Left ventricle myocardium inferior (tissue), 1 donor: ENCODE measurements at places on chromosomes 13 and 19. TPM values are rescaled to one million over a fixed set of nuclear protein-coding genes. Genes with fewer than 3 reads are reported as not detected.

DNA sequence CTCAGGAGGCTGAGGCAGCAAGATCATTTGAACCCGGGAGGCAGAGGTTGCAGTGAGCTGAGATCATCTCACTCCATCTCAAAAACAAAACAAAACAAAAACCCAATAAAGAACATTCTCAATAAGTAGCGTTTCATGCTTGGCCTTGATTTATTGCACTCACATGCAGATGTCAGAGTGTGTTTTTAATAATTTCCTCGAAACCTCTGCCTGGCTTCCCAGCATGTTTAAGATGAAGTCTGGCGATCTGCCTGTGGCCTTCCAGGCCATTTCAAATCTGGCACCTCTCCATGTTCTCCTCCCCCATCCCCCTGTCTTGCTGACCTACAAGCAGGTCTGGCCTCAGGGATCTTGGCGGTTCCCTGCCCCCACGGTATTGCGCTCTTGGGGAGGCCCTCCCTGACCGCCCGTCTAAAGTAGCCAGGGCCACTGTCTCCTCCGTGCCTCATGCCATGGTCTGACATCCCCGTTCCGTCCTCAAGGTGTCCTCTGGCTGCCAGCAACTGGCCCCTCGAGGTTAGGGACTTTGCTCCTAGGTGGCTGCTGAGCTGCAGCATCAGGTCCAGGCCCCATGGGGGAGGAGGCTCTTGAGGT is 1.6 kb downstream of the WDR88 start:
- no peak for DNase-seq
- peaks cover 22% of the 10 kb centered on the region for H3K36me3 ChIP-seq

DNA sequence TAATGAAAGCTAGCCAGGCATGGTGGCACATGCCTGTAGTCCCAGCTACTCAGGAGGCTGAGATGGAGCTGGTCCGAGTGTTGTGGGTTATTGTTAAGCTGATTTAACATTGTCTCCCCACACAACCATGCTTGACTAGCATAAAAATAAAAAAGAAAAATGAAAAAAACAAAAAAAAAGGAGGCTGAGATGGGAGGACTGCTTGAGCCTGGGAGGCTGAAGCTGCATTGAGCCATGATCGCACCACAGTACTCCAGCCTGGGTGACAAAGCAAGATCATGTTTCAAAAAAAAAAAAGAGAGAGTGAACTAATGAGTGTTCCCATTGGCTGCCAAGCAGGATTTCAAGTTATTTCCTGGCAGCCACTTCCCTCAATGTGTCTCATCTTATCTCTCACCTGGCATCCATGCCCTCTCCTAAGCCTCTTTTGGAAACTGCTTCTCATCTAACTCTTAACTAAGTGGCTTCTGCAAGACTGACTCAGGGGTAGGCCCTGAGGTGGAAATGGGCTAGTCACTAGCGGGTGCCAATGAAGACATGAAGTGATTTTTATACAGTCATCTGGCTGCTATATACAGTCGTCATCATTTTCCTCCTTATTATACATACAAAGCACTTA is 4.9 kb downstream of the THAP8 start:
- H3K36me3 ChIP-seq, result no peaks in the 10 kb centered on the region
- H3K4me1 ChIP-seq, result peaks cover 12% of the 10 kb centered on the region
- H3K4me3 ChIP-seq, result no peak overlapping the region
- no peak for DNase-seq
- H3K27me3 ChIP-seq, result no peaks in the 10 kb centered on the region

GRCh38 chr13:43088093-43088511 is 64.7 kb downstream of the DNAJC15 start:
- peaks cover 9% of the 10 kb centered on the region for H3K36me3 ChIP-seq
- no peak for DNase-seq
- H3K4me3 ChIP-seq, result peak overlapping the region; percentile 58
- H3K4me1 ChIP-seq, result peaks cover 9% of the 10 kb centered on the region

- DNase-seq, result no peak
- peaks cover 6% of the 10 kb centered on the region for H3K4me1 ChIP-seq
- no peak overlapping the region for H3K27ac ChIP-seq
- peaks cover 27% of the 10 kb centered on the region for H3K27me3 ChIP-seq
- no peak overlapping the region for H3K4me3 ChIP-seq
Measured at GRCh38 chr13:97844151-97844550, 109.3 kb upstream of the IPO5 start.

Gene ZNF490
- total RNA-seq, result 4.1 TPM
